ENCODE measurements at places on chromosomes 7 and 10.

DNA sequence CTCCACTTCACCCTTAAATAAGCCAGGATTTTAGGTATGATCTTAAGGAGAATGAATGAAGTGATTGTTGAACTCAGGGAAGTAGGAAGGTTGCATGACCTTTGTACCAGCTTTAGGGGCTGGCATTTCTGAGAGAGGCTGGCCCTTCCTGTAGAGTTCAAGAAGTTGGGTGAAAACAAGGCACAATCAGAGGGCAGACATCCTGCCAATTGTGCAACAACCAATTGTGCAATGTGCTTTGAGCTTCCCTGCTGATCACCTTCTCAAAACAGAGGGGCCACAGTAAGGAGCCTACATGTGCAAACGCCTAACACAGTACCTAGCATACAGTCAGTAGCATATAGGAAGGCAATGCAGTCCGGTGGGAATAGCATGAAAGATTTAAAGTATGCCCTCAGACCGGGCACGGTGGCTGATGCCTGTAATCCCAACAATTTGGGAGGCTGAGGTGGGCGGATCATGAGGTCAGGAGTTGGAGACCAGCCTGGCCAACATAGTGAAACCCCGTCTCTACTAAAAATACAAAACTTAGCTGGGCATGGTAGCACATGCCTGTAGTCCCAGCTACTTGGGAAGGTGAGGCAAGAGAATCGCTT lies 5.4 kb downstream of the CPVL start:
- no peak for DNase-seq

DNA sequence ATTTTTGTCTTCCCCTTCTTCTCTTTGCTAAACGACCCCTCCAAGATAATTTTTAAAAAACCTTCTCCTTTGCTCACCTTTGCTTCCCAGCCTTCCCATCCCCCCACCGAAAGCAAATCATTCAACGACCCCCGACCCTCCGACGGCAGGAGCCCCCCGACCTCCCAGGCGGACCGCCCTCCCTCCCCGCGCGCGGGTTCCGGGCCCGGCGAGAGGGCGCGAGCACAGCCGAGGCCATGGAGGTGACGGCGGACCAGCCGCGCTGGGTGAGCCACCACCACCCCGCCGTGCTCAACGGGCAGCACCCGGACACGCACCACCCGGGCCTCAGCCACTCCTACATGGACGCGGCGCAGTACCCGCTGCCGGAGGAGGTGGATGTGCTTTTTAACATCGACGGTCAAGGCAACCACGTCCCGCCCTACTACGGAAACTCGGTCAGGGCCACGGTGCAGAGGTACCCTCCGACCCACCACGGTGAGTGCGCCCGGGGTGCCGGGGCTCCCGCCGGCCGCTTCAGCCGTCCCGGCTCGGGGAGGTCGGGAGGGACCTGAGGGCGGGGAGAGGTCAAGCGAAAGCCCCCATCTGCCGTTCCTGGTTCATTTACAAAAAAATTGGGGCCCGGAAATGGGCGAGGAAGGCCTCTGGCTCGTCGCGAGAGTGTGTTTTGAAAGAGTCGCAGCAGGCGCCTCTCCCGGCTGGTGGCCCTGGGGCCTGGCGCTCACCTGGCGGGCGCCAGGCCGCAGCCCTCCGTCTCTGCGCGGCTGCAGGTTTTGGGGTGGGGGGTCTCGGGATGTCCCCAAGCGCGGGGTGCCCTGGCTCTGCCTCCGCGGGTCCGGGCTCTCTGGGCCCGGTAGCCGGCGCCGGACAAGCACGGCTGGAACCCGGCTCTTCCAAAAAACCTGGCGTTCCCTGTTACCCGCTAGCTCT lies 1.2 kb downstream of the GATA3 start:
- no peak for DNase-seq

- DNase-seq: peak; percentile 18
These were observed 524 bp upstream of the PRXL2A start for GRCh38 chr10:80407812-80408241.

GRCh38 chr7:25216837-25217236 lies 11.4 kb downstream of the NPVF start:
- DNase-seq: peak; percentile 38

DNA sequence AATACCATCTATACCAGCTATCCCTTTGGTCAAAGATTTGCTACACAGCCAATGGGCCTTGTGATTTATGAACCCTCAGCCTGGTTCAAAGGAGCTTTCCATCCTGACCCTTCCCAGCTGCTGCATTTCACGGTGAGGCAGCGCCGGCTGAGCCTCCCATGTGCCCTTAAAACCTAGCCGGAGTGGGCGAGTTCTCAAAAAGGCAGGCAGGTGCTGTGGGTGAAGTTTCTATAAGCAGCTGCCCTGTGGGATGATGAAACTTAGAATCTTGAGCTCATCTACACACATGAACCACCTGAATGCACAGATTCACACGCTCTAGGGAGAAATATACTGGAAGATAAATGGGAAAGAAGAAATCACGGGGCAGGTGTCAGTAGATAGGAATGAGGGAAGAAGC lies 224.7 kb downstream of the MLLT10 start:
- DNase-seq: no peak
